ENCODE measurements at places on chromosomes 2 and 18. TPM values are rescaled to one million over a fixed set of nuclear protein-coding genes. Genes with fewer than 3 reads are reported as not detected.

Gene ASAP2
- total RNA-seq, result 0.83 TPM

Gene NIF3L1
- total RNA-seq, result 30.7 TPM

Gene SLC4A3
- not detected for total RNA-seq

Gene SLC5A7
- total RNA-seq, result not detected

Gene PROKR1
- not detected for total RNA-seq

DNA sequence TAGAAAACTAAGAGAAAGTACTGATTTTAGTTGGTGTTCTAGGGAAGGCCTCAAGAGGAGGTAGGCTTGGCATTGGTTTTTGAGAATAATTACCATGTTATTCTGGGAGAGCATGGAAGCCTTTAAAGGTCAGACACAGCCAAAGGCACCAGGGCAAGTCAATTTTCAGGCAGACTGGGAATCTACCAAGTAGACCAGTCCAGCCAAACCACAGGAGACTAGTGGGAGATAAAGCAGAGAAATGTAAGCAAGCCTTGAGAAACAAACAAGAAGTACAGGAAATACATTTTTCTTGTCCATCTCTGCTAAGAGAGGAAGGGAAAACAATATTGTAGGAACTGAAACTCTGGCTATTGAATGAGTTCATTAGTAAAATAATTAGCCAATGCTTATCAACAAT is 5.5 kb upstream of the CCDC68 start:
- DNase-seq, result no peak
- no peaks in the 10 kb centered on the region for H3K36me3 ChIP-seq
- no peak overlapping the region for H3K27ac ChIP-seq
- no peaks in the 10 kb centered on the region for H3K4me1 ChIP-seq
- peaks cover 22% of the 10 kb centered on the region for H3K27me3 ChIP-seq

- peaks cover 6% of the 10 kb centered on the region for H3K27me3 ChIP-seq
- no peak overlapping the region for H3K27ac ChIP-seq
- H3K36me3 ChIP-seq, result no peaks in the 10 kb centered on the region
- H3K4me1 ChIP-seq, result no peaks in the 10 kb centered on the region
- H3K4me3 ChIP-seq, result no peak overlapping the region
Observed at GRCh38 chr2:173511357-173511756, 156.7 kb downstream of the CDCA7 start.

GRCh38 chr2:134360745-134361487 is 107.0 kb downstream of the MGAT5 start:
- H3K4me3 ChIP-seq, result no peak overlapping the region
- no peak for DNase-seq
- peaks cover 19% of the 10 kb centered on the region for H3K36me3 ChIP-seq
- no peak overlapping the region for H3K27ac ChIP-seq

DNA sequence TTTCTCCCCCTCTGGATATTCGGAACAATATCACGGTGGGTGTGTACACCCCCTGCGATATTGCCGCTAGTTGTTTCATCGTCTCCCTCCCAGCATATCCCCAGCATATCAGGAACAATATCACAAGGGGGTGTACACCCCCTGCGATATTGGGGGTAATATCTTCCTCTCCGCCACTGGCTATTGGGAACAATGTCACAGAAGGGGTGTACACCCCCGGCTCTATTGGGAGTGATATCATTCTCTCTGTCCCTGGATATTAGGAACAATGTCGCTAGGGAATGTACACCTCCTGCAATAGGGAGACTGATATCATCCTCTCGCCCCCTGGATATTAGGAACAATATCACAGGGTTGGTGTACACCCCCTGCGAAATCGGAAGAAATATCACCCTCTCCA is 1932.0 kb downstream of the SUCLG1 start:
- H3K36me3 ChIP-seq, result no peaks in the 10 kb centered on the region
- no peaks in the 10 kb centered on the region for H3K4me1 ChIP-seq
- H3K27ac ChIP-seq, result no peak overlapping the region
- peak; percentile 57 for DNase-seq
- no peaks in the 10 kb centered on the region for H3K27me3 ChIP-seq
- no peak overlapping the region for H3K4me3 ChIP-seq

DNA sequence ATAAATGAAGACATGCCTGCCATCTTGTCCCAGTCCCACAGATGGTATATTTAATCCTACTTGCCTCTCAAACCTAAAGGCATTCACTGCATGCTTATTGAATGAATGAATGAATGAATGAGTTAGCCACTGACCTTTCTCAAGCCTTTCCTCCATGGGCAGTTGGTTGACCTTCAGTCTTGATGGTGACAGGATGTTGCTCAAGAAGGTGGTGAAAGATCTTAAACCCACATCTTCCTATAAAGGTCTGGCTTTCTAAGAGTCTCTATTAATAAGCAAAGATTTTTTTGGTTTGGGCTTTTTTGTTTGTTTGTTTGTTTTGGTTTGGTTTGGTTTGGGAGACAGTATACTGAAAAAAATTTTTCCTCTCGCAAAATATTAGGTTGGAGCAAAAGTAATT is 41.7 kb downstream of the KIAA2012 start:
- H3K27ac ChIP-seq, result no peak overlapping the region
- peaks cover 25% of the 10 kb centered on the region for H3K27me3 ChIP-seq
- DNase-seq, result no peak
- H3K4me1 ChIP-seq, result no peaks in the 10 kb centered on the region

DNA sequence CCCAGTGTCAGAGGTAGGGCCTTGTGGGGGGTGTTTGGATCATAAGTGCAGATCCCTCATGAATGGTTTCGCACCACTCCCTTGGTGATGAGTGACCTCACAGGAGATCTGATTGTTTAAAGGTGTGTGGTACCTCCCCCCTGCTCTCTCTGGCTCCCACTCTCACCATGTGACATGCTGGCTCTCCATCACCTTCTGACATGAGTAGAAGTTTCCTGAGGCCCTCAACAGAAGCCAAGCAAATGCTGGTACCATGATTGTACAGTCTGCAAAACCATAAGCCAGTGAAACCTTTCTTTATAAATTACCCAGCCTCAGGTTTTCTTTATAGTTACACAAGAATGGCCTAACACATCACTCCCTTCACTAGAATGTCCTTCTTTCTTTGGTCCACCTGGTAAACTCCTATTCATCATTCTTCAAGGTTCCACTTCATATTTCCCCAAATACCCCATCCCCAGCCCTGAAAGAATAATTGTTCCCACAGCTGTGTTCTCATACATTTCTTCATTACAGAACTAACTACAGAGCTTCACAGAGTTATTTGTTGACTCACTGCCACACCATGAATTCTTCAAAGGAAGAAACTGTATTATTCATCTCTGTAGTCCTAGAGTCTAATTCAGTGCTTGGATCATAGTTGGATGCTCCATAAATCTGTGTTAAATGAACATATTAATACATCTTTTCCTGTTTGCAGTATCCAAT is 81.2 kb upstream of the STK17B start:
- peaks cover 72% of the 10 kb centered on the region for H3K4me1 ChIP-seq
- H3K27me3 ChIP-seq, result no peaks in the 10 kb centered on the region
- DNase-seq, result no peak
- peaks cover 11% of the 10 kb centered on the region for H3K36me3 ChIP-seq
- H3K4me3 ChIP-seq, result peak overlapping the region; percentile 2

- no peaks in the 10 kb centered on the region for H3K36me3 ChIP-seq
- peaks cover 15% of the 10 kb centered on the region for H3K4me1 ChIP-seq
- no peak overlapping the region for H3K27ac ChIP-seq
- peak; percentile 62 for DNase-seq
Observed at GRCh38 chr2:70552501-70553333, 909 bp downstream of the TGFA start.

DNA sequence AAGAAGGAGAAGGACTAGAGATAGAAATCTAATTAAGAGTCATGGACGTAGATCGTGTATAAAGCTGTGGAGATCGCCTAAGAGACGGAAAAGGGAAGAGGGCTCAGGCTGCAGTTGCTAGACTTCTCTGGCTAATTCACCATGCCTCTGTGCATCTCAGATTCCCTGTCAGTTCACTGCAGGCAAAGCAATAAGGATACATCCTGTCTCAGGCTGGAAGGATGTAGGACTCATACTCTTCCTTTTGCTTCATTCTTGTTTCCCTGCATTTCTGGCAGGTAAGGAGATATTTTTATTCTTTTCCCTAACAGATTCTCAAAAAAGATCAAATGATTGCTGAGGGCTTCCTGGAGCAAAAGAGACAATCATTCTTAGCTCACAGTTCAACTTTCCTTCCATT is 112.5 kb downstream of the AP1S3 start:
- no peak overlapping the region for H3K27ac ChIP-seq
- peaks cover 3% of the 10 kb centered on the region for H3K27me3 ChIP-seq
- H3K4me3 ChIP-seq, result no peak overlapping the region
- no peaks in the 10 kb centered on the region for H3K4me1 ChIP-seq
- H3K36me3 ChIP-seq, result no peaks in the 10 kb centered on the region

GRCh38 chr2:148124271-148124670 is 103.4 kb downstream of the MBD5 start:
- no peaks in the 10 kb centered on the region for H3K36me3 ChIP-seq
- no peak for DNase-seq
- no peak overlapping the region for H3K4me3 ChIP-seq
- H3K4me1 ChIP-seq, result no peaks in the 10 kb centered on the region
- no peaks in the 10 kb centered on the region for H3K27me3 ChIP-seq

DNA sequence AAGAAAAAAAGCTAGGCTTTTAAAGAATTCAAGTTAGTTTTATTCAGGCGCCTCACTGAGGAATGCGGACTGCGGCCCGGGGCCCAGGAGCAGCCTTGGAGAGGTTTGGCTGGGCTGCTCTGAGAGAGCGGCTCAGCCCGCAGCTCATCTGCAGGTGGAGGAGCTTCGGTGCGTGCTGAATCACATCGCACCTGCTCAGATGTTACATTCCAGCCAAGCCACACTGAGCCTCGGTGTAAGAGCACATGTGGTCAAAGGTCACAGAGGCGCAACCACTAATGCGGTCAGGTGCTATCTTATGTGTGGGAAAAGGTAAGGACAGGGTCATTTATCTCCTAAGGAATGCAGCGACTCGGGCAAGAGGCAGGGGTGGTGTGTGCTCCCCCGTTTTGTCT is 17.1 kb upstream of the CNDP1 start:
- H3K36me3 ChIP-seq, result peaks cover 61% of the 10 kb centered on the region
- H3K27ac ChIP-seq, result no peak overlapping the region
- no peaks in the 10 kb centered on the region for H3K27me3 ChIP-seq
- H3K4me1 ChIP-seq, result no peaks in the 10 kb centered on the region
- DNase-seq, result no peak

- peaks cover 19% of the 10 kb centered on the region for H3K27me3 ChIP-seq
- H3K4me1 ChIP-seq, result no peaks in the 10 kb centered on the region
- no peak for DNase-seq
- H3K27ac ChIP-seq, result no peak overlapping the region
Observed at GRCh38 chr18:31046916-31047315, 4.4 kb upstream of the DSC3 start.

- DNase-seq, result no peak
- no peaks in the 10 kb centered on the region for H3K36me3 ChIP-seq
- H3K4me3 ChIP-seq, result no peak overlapping the region
- peaks cover 4% of the 10 kb centered on the region for H3K4me1 ChIP-seq
Observed at GRCh38 chr2:221100467-221101089, 471.5 kb downstream of the EPHA4 start.

GRCh38 chr2:101790416-101790815 is 92.9 kb downstream of the MAP4K4 start:
- H3K27ac ChIP-seq, result no peak overlapping the region
- DNase-seq, result no peak
- no peaks in the 10 kb centered on the region for H3K27me3 ChIP-seq
- peaks cover 29% of the 10 kb centered on the region for H3K4me1 ChIP-seq
- no peak overlapping the region for H3K4me3 ChIP-seq

- no peak overlapping the region for H3K4me3 ChIP-seq
- no peak for DNase-seq
- no peaks in the 10 kb centered on the region for H3K27me3 ChIP-seq
- H3K27ac ChIP-seq, result peak overlapping the region; percentile 42
- peaks cover 35% of the 10 kb centered on the region for H3K4me1 ChIP-seq
- H3K36me3 ChIP-seq, result peaks cover 21% of the 10 kb centered on the region
Observed at GRCh38 chr2:47869859-47870595, 36.3 kb downstream of the FBXO11 start.

DNA sequence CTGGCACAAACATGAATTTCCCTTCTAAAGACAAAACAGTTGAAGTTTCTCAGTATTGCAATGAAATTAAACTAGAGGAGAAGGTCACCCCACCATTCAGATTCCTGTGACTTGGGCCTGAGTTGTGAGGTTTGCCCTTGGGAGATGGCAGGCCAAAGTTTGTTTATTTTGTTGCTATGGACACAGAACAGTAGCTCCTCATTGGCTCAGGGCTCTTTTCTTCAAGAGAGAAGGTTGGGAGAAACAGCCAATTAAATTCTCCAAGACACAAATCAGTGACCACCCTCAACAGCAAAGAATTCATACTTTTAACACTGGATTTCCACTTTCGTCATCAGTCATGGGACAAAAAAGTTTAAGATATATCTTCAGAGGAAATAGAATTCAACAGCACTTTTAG is at the start of gene FLACC1:
FLACC1 (minus strand) TSS at position 125 of the 400 bp plus-strand sequence. CDS start 5,941 bp downstream, outside the sequence.
- no peak within 1 kb of the TSS for H3K4me3 ChIP-seq
- peaks cover 17% of the 10 kb centered on the region for H3K36me3 ChIP-seq
- no peak for DNase-seq
- no peak within 1 kb of the TSS for H3K27ac ChIP-seq
- H3K4me1 ChIP-seq, result peaks cover 28% of the 10 kb centered on the region
- no peaks in the 10 kb centered on the region for H3K27me3 ChIP-seq

DNA sequence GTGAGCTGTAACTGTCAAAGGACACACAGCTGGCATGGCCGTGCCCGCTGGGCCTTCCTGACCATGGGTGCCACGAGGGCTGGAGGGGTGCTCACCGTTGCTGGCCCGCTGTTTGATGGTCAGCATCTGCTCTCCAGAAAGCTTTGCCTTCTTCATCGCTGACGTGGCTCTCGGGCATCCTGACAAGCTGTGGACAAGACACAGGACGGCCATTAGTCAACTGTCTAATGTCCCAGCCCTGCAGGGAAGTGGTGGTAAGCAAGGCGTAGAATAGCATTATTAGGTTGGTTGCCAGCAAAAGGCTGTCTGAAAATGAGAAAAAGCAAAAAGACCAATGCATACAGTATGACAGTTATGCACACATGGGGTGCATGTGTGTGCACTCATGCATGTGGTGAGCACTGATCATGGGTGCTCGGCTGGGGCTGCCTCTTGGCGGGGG is 64.7 kb upstream of the PXDN start:
- no peak for DNase-seq
- no peak overlapping the region for H3K27ac ChIP-seq

DNA sequence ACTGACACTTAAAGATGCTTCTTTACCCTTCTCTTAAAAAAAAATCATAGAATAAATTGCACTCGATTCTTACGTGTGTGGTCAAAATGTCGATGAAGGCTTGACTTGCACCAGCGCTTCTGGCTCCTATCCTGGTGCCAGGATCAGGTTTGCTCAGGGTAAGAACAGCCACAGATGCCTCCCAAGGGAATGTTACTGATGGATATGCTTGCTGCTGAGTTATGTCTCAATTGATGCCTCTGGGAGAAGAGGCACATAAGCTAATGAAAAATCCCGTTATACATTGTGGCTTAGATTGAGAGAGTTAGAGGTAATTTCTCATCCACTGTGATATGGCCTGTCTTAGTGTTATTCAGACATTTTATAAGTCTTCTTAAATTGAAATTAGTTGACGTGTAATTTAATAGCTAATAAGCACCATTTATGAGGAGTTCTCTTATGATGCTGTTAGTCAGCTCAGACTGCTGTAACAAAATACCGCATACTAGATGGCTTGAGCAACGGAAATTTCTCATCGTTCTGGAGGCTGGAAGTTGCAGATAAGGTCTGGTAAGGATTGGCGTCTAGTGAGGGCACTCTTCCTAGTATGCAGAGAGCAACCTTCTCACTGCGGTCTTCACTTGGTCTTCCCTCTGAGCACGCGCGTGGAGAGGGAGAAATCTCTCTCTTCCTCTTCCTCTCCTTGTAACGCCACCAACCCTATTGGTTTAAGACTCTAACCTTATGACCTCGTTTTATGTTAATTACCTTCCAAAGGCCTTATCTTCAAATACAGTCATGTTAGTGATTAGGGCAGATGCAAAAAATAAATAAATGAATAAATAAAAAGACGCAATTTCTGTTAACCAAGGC is 116.6 kb upstream of the NOSTRIN start:
- no peaks in the 10 kb centered on the region for H3K36me3 ChIP-seq
- no peak for DNase-seq
- peaks cover 3% of the 10 kb centered on the region for H3K4me1 ChIP-seq
- H3K27me3 ChIP-seq, result no peaks in the 10 kb centered on the region
- H3K27ac ChIP-seq, result no peak overlapping the region
